Cortex of kidney (tissue), 1 donor: ENCODE measurements at places on chromosomes 7 and 10.

DNA sequence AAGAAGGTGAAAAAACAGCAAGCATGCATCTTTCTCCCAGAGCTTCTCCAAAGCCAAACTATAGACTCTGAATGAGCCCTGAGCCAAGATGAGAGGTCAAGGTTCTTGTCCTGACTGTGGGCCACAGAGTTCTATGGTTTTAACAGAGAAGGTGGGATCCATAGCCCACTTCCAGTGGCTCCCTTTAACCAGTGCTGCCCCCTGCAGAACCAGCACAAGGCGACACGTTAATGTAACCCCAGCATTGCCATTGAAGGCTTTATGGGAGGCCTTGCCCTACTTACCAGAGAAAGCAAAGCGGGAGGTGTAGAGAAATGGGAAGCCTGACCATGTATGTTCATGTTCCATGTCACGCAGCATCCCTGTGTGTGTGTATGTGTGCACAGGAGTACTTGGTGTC is 243.6 kb downstream of the PRPF18 start:
- no peak for DNase-seq

GRCh38 chr10:14603534-14604102 is 171.1 kb downstream of the FAM107B start:
- DNase-seq = no peak

DNA sequence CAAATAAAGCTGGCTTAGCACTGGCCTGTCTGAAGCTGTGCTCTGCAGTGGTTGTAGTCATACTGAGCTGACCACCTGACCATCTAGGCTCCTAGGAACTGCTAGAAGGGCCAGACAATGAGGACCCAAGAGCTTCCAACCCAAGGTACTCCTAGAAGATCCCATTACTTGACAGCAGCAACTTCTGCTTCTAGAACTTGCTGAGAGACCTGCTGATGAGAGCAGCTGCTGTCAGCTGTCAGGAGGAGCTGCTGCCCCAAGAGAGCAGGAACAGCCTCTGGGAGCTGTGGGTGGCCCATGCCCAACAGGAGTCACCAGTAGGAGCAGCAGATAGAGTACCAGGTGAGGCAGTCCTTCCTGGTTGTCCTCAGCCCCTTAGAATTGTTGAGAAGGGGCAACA is 70.2 kb downstream of the RBM20 start:
- no peak for DNase-seq

- DNase-seq = no peak
Observed at GRCh38 chr7:641269-641671, 85.2 kb upstream of the DNAAF5 start.

DNA sequence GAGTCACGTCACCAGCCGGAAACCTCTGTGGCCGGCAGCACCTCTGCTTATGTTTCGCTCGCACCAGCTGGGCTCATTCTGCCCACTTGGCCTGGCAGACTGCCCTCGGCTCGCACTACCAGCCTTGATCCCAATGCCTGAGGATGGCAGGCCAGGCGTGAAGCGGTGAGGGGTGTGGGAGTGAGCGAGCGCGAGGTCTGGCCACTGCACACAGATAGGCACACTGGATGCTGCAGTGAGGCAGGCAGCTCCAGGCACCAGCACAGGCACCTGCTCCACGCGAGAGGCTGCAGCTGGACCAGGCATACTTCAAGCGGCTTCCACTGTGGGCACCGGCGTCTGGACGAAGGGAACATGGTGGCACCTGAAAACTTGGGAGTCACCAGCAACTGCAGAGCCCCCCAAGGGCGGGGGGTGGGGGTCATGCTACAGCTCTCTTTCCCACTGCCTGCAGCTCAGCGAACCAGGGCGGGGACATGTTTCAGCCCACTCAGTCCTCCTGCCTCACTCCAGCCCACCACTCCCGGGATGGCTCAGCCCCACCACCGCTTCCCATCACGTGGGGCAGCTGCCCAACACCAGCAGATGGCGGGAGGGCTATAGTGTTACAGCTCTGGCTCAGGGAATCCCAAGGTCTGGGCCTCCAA is 5.4 kb upstream of the DMTF1 start:
- DNase-seq = no peak

DNA sequence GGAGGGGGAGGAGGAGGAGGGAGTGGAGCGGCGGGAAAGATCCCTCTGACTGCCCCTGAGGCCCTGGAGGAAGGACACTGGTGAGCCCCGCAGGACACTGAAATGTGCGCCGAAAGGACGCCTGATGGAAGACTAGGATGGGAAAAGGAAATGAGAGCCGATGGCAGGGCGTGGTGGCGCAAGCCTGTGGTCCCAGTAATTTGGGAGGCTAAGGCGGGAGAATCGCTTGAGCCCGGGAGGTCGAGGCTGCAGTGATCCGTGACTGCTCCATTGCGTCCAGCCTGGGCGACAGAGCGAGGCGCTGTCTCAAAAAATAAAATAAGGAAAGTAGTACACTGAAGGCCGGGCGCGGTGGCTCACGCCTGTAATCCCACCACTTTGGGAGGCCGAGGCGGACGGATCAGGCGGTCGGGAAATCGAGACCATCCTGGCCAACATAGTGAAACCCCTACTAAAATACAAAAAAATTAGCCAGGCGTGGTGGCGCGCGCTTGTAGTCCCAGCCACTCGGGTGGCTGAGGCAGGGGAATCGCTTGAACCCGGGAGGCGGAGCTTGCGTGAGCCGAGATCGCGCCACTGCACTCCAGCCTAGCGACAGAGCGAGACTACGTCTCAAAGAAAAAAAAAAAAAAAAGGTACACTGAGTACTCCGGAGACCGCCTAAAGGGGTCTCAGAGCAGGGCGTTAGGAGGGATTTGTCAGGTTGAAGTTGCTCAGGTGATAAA is 561 bp upstream of the HNRNPF start:
- DNase-seq = no peak

GRCh38 chr7:5383314-5384098 is 40.1 kb downstream of the TNRC18 start:
- no peak for DNase-seq

GRCh38 chr10:11017570-11018431 is at the start of gene CELF2:
Gene CELF2 (plus strand): TSS chr10:11017872. CDS start chr10:11018090, 218 bp downstream.
- DNase-seq = no peak

DNA sequence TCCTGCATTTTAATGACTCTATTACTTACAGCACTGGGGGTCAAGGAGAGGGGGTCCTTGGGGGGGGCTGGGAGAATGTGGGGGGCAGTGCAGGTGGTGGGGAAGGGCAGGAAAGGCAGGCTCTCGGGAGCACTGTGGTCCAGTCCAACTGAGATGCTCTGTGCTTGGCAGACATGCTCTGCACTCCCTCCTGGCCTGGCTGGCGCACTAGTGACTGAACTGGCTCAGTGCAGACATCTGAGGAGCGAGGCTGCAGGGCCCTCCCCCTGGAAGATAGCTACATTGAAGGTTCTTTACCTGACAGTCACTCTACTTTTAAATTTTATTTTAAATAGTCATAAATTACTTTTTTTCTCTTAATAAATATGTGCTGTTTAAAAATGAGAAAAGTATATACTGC is 105.7 kb downstream of the NEURL1 start:
- DNase-seq = no peak

DNA sequence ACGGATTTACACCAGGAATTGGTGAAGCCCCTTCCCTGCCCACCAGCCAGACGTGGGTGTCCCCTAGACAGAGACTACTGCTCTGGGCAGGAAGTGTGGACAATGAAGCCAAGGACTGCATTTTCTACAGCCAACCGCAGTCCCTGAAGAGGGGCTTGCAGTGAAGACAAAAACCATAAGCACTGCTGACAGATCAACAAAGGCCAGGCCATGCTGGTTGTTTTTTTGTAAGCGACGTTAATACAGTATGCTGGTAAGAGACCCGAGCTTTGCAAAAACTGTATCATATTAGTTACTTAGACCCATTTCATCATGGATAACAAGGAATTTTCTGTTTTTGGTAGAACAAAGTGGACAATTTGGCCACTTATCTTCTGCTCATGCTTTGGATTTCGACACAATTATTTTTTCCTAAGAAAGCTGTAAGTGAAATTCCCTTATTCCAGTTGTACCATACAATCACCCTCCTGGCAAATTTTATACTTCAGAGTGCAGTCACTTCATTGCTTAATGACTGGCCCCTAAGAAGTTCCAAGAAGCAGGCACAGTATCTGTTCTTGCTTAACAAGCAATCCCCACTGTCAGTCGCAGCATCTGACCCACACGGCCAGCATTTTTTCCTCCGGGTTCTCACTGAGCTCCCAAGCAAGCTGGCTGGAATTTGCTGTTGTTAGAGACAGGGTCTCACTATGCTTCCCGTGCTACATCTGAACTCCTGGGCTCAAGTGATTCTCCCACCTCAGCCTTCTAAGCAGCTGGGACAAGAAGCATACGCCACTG is 163.5 kb downstream of the PARD3 start:
- DNase-seq = no peak

DNA sequence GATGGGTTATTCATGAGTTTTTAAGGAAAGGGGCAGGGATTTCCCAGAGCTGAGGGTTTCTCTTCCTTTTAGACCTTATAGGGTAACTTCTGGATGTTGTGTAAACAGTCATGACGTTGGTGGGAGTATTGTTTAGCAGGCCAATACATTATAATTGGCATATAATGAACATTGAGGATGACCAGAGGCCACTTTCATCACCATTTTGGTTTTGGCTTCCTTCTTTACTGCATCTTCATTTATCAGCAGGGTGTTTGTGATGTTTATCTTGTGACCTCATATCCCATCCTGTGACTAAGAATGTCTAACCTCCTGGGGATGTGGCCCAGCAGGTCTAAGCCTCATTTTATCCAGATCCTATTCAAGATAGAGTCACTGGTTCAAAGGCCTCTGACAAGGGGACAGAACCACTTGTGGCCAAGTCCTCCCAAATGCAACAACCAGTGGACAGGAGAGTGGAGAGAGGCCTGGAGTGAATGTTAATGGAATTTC is 77.3 kb upstream of the RPA3 start:
- DNase-seq = no peak

DNA sequence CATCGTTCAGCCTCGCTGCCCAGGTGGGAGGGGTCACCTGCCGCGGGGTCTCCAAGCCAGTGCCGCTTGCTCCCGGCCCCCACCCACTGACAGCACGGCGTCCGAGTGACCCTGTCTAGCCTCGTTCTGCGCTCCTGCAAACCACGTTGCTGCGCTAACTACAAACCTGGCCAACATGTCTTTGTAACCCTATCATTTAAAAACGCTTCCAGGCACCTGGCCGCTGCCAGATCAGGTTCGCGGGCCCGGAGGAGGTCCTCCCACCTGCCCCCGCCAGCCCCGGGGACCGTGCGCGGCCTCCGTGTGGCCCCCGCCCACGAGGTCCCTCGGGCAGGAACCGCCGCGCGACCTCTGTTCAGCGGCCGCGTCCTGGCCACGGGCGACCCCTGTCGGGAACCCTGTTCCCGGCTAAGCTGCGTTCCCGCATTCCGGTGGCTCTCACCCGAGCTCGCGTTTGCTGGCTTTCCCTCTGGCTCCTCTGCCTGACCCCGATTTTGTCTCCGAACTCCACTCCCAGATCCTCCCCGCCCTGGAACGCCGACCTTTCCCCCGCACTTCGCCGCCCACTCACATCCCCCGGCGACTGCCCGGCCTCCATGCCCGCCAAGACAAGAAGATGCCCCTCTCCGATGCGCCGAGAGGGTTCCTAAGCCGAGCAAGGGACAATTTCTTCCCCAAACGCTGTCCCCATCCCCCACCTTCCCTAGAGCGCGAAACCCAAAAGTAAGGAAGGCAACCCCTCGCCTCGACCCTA is 2.4 kb downstream of the SFMBT2 start:
- DNase-seq = no peak

DNA sequence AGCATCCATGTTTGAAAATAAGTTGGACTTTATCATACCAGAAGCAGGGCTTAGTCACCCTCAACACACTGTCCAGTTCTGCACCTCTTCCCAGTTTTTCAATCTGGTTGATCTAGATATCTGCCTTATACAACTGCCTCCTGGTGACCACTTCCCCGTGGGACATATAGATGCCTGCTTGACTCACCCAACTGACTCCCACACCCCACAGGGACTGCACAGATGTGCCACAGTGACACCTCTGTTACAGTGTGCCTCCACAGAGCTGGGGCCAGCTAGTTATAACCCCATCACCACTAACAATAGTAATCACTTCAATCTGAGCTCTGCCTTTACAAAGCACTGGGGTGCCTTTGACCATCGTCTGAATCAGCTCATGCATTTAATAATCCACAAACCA is 82.6 kb upstream of the AOAH start:
- no peak for DNase-seq

GRCh38 chr7:141710301-141710700 is 2.1 kb downstream of the WEE2 start:
- DNase-seq = no peak

GRCh38 chr10:35827783-35828182 is 185.7 kb upstream of the FZD8 start:
- DNase-seq = no peak

GRCh38 chr10:13087986-13088618 is 11.9 kb upstream of the OPTN start:
- no peak for DNase-seq

GRCh38 chr10:132779549-132780294 is 6.2 kb downstream of the NKX6-2 start:
- no peak for DNase-seq

GRCh38 chr10:61708846-61709245 is 46.1 kb downstream of the CABCOCO1 start:
- no peak for DNase-seq

- no peak for DNase-seq
Observed at GRCh38 chr10:125802131-125802530, 20.9 kb downstream of the UROS start.

DNA sequence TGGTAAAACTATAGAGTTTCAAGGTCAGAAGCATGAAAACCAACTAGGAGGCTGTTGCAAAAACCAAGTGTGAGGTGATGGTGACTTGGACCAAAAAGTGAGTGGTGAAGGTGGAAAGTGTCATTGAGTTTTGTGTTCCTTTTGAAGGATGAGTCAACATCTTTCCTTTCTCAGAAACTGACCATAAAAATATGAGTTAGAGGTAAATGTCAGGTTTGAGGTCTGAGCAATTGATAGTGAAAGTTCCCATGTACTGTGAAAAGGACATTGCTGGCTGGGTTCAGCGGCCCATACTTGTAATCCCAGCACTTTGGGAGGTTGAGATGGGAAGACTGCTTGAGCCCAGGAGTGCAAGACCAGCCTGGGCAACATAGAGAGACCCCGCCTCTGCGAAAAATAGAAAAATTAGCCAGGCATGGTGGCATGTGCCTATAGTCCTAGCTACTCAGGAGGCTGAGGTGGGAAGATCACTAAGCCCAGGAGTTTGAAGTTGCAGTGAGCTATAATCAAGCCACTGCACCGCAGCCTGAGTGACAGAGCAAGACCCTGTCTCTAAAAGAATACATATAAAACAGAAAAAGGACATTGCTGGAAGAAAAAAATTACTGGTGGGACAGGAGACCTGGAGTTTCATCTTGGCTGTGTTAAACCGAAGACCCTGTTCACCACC is 89.3 kb upstream of the ARID5B start:
- DNase-seq = no peak

DNA sequence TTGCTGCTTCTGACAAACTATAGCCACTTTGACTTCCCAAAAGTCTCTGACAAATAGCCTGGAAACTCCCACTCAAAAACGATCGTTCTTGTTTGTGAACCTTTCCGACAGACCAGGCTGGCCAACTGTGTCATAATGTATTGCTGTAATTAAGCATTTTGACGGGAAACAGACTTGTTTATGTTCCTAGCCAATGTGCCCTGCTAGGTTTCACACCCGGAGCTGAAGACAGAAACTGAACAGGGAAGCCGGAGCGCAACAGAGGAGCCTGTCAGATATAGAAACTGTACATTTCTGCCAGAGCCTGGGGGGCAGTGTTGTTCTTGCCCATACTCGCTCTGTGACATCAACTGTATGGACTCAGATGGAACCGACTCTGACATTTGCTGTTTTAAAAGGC is 55.3 kb upstream of the C7orf33 start:
- no peak for DNase-seq

- DNase-seq = no peak
Observed at GRCh38 chr10:86152911-86153310, 213.7 kb downstream of the GRID1 start.

GRCh38 chr7:13017333-13017857 is 330.0 kb downstream of the ARL4A start:
- DNase-seq = no peak
